ENCODE measurements at places on chromosomes 12 and 14. TPM values are rescaled to one million over a fixed set of nuclear protein-coding genes. Genes with fewer than 3 reads are reported as not detected.
A peak's percentile ranks its signal among the peaks of the same experiment; 100 is the strongest.

GRCh38 chr12:74794522-74794921, 256.9 kb downstream of the ATXN7L3B start:
- DNase-seq = no peak

DNA sequence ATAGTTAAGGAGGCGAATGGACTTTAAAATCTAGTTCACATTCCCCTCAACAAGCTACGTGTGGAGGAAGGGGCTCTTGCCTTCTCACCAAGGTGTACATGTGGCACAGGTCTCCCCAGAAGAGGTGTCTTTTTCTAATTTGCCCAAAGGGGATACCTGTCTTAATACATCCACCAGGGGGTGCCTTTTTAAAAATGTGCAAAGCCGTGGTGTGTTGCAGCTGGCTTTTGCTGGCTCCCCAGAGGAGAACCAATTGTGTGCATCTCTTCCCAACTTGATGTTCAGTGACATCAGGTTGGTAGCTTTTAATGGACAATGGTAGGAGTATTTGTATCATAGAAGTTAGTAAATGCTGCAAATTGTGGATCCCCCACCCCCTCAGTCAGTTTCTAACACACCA, 33.8 kb downstream of the CREBL2 start:
- DNase-seq = peak; percentile 24

DNA sequence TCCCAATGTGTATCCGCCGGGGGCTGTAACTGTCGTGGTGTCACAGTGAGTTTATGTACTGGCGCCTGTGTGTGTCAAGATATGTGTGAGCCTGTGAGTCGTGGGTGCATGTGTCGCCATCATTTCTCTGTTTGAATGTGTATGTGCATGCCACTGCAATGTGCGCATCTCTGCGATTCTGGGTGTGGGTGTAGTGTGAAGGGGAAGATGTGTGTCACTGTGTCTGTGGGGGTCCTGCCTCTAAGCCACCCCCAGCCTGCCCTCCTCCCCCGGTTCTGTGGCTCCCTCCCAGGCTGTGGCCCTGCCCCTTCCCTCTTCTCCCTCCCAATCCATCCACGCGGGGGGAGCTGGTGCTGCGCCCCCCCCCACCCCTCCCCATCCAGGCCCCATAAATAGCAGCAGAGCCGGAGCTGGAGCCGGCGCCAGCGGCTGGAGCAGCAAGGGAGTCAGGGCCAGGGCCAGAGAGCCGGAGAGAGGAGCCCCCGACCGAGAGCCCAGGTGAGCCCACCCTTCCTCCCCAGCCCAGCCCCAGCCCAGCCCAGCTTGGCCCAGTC, at the start of gene CPNE6:
Gene CPNE6, plus strand, starts transcription at position 419 of the 554 bp plus-strand sequence. CDS start 1,375 bp downstream, outside the sequence.
- DNase-seq = no peak

DNA sequence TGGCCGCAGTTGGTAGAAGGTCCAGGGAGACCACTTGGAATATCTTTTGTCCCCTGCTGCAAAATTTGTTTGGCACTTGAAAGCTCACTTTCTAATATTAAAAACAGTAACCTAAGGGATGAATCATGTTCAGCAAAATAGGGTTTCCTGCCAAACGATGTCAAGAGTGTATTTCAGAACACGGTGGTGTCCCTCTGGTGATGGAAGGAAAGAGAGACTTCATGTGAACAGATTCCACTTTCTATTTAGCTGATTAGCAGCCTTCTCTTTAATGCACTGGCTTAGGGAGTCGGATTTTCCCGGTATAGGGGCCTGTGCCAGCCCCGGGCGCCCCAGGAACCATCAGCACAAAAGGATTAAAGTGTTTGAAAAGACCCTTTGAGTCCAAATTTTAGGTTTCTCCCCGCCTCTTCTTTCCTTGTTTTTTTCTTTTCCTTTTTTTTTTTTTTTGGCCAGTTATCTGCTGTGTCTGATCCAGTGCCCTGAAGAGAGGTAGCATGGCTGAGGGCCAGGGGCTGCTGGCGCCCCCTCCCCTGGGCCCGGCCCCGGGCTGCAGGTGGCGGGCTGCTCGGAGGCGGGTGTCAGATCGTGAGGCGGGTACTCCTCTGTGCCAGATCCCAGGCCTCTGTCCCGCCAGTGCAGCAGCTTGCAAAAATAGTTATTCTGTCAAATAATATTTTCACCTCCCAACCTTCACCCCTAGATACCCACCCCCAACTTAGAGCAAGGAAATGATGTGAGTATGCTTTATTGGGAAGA, 88.3 kb downstream of the TESC start:
- no peak for DNase-seq

GRCh38 chr12:26520869-26521268, 312.1 kb downstream of the ITPR2 start:
- no peak for DNase-seq

GRCh38 chr14:92600318-92601053, 86.9 kb downstream of the RIN3 start:
- no peak for DNase-seq

NOVA1 gene
- not detected for total RNA-seq
